Stimulated activated CD8-positive, alpha-beta memory T cell treated with anti-CD3 and anti-CD28 coated beads, Interleukin-7, amount 100 ng/mL, for 1 hour (primary cell): ENCODE measurements at places on chromosomes 2 and 18.

DNA sequence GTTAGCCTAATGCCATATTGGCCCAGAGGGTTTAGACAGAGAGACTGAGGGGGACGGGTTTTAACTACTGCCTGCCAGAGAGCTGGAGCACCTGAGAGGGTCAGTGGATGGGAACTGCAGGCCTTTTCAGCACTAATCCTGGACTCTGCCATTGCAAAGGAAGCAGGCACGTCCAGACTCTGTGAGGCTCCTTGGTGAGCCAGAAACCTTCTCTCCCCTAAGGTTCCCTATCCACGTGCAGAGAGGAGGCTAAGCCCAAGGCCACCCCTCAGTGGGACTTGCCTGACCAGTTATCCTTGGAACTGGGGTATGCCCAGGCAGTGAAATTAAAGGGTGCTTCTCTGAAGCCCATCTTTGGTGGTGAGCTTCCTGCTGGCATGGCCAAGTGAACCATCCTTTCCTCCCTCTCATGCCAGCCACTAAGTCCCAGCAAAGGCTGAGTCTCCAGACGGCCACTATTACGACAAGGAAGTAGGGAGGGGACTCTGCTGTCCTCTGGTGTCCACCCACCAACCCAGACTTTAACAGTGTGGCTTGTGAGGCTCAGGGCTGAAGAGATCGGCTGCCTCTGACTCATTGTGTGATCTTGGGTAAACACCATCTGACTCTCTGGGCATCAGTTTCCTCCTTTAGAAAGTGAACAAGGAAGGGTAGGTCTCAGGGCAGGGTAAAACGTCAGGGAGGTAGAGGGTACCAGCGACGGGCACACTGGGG is 3.9 kb upstream of the MLPH start:
- no peak for DNase-seq

DNA sequence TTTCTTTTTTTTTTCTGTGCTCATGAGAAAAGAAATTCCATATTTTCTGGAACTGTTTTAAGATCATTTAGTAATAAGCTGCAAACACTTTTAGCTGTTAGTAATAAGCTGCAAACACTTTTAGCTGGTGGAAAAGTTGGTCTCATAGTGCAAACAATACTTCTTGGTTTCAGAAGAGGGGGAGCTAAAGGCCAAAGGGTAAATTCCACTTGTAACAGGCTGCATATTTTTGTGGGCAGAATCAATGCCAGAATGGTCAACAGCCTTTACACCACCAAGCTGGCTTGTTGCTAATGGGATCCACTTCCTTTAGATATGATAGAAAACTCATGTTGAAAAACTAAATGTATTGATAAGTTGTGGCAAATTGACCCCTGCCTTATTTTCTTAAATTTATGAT is 356.8 kb downstream of the NR4A2 start:
- DNase-seq, result no peak

DNA sequence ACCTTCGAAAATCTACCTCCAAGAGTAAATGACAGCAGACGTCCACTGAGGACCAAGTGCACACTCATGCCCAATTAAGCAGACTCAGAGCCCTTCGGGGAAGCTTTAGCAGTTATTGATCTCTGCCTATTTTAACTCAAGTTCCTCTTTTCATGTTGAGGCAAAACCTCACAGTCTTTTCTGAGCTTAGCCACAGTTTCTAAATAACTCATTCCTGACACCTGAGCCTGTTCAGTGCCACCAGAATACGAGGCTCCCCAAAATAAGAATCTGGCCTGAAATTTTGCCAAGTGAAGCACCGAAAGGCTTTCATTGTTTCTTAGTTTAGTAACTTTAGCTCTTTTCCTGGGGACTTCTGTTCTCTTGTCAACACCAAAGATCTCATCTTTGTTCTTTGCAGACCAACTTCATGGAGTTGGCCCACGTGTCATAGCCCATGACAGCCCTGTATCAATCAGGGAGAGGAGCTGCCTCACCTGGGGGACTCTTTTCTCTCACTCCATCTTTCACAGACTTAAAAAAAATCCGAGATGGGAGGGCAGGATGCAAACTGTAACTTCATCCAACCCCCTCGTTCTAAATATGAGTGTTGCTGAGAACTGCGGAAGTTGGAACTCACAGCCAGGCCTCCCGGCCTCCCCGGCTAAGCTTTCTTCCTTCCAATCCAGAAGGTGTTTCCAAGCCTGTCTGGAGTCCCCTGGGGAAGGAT is 22.2 kb downstream of the INPP5D start:
- DNase-seq, result no peak

GRCh38 chr18:11548916-11549551 is 60.4 kb upstream of the SLC35G4 start:
- no peak for DNase-seq

GRCh38 chr2:5330961-5331360 is 361.2 kb upstream of the SOX11 start:
- DNase-seq, result no peak

DNA sequence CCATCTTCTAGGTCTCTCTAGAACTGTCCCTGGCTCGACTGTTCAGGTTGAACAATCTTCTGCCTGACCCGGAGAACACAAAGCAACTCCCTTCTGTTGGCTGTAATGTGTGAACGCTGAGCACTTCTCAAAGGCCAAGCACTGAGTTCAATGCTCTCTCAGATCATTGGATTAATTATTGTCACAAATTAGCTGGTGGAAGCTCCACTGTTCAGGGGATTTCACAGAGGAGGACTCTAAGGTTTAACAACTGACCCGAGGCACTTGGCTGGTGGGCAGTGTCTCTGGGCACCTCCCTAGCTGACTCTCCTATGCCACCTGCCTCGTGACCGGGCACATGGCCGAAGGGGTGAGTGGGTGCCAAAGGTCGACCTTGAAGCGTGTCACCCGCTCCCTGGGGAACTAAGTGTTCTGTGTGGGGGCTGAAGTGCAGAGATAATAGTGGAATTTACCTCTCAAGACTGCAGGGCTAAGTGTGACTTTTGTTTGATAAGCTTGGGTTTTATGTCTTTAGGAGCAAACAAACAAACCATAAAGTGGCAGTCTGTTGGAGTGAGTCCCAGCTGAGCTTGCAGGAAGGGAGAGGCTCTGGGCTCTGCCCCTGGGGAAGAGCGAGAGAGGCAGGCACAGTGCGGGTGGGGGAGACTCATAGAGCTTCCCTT is 64.8 kb downstream of the BCL2L11 start:
- no peak for DNase-seq
